Islet precursor cell (in vitro differentiated cells): ENCODE measurements at places on chromosomes 11 and 22.

GRCh38 chr22:19705181-19705934, 8.9 kb upstream of the SEPTIN5 start:
- peak; percentile 63 for DNase-seq

DNA sequence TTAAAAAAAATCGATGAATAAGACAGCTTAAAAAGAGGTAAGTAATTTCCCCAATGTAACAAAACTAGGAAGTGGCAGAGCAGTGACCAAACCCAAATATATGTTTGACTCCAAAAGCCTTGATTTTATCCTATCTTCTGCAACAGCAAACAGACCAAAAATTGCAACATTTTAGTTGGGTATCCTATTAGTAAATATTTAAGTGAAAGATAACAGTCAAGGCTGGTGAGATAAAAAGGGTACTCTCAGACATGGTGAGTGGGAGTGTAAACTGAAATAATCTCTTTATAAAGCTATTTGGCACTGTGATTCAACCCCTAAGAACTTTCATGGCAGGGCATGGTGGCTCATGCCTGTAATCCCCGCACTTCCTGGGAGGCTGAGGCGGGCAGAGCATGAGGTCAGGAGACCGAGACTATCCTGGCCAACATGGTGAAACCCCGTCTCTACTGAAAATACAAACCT, 1.9 kb upstream of the RDX start:
- no peak for DNase-seq

- DNase-seq: peak; percentile 91
These were observed at the start of gene LRRC10B for GRCh38 chr11:61507962-61508861. Gene LRRC10B (plus strand): TSS chr11:61508749. CDS start chr11:61508999, 250 bp downstream.

DNA sequence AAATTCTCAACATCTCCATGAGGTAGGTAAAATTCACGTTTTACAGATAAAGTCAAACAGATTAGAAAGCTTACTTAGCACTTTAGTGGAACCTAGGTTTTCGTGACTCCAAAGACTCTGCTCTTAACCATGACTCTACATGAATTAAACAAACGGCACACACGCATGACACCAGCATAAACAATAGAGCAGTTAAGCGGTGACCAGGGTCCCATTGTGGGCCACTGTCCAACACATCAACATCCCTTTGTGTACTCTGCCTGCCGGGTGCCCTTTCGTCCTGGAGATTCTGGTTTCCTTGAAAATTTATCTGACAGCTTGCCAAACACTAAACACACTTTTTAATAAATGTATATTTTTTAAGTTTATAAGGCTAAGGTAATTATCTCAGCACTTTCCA, 941.7 kb downstream of the OPCML start:
- DNase-seq: no peak

DNA sequence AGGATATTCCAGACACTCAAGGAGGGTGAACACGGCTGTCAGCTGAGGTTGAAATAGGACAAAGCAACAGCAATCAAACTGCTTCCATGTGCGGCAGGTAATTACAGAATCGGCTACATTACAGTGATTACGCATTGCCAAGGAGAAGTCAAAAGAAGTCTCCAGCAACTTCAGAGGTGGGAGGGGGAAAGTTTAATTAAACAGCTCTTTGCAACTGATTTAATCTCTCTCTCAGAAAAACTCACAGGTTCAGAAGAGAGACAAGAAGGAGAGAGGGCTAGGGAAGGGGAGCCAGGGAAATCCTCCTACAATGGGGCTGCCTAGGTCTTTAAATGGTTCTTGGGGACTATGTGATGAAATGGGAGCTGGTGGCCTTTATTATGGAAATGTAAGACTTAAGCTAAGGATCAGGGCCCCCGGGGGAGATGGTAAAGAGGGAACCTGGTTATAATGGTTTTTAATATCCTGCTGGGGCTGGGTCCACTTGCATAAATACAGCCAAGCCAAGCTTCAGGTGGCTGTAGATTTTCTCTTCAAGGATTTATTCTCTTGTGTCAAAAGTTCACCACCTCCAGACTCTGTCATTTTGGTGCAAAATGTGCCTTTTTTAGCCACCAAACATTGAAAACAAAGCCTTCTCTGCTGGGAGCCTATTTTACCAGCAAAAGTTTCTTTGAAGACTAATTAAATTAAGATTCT, 354.7 kb upstream of the NARS2 start:
- DNase-seq: peak; percentile 12

- no peak for DNase-seq
These were observed 116.0 kb downstream of the KIRREL3 start for GRCh38 chr11:126884594-126884993.

DNA sequence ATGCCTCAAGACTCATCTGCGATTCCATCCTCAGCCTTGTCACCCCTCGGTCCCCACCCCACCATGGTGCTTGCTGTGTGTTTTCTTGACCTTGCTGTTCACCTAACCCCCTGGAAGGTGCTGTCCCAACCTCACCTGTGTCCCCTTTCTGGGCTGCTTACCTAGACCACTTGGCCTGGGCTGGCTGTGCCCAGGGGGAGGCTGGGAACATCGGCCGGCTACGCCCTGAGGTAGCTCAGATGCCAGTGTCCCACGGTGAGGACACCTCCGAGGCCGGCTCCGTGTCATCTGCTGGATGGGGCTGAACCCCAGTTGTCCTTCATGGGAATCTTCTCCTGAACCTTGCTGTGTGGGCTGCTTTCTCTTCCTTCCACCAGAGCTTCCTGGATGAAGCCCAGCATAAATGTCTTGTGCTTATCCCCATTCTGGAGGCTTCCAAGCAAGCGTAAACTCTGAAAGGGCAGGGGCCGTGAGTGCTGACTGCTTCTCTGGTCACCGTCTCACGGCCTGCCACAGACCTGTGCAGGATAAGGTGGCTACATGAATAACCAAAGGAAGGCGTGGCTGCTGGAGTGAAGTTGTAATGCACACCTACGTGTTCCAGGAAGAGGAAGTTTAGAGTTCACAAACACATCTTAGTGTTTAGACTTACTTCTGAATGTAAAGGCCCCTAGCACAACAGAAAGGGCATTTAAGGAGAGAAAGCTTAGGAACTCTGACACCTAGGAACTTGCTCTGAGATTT, 724.3 kb downstream of the TBC1D22A start:
- no peak for DNase-seq

- DNase-seq: no peak
These were observed 451.3 kb downstream of the TBC1D22A start for GRCh38 chr22:47213571-47214230.

DNA sequence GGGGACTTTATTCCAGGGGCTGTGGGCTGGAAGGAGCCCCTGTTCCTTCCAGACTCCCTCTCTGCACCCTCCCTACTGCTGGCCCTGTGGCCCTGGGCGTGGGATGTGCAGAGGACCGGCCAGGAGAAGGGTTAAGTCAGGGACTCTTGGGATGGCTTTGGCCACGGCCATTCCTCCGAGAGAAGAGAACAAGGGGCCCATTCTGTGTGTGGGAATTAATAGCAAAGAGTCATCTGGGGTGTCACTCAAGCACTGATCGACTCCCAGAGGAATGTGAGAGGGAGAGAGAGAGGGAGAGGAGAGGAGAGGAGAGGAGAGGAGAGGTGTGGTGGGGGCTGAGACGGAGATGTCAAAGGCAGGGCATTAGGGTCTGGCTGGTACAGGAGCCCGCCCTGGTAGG, 14.2 kb upstream of the SOX10 start:
- DNase-seq: no peak

DNA sequence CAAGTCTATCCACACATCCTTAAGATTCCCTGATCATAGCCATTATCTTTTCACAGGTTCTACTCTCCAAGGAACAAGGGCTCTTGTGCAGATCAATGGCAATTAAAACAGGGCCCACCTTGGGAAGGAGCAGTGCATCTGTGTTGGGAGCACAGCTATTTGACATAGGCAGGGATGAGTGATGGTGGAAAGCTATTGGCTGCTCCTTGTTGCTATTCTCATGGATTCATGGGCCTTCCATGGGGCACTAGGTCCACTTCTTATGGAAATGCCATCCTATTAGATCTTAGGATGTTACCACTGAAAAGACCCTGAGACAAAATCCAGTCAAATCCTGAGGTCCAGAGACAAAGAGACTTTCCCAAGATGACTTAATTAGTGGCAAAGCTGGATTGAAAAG, 148.6 kb upstream of the MTNR1B start:
- no peak for DNase-seq

DNA sequence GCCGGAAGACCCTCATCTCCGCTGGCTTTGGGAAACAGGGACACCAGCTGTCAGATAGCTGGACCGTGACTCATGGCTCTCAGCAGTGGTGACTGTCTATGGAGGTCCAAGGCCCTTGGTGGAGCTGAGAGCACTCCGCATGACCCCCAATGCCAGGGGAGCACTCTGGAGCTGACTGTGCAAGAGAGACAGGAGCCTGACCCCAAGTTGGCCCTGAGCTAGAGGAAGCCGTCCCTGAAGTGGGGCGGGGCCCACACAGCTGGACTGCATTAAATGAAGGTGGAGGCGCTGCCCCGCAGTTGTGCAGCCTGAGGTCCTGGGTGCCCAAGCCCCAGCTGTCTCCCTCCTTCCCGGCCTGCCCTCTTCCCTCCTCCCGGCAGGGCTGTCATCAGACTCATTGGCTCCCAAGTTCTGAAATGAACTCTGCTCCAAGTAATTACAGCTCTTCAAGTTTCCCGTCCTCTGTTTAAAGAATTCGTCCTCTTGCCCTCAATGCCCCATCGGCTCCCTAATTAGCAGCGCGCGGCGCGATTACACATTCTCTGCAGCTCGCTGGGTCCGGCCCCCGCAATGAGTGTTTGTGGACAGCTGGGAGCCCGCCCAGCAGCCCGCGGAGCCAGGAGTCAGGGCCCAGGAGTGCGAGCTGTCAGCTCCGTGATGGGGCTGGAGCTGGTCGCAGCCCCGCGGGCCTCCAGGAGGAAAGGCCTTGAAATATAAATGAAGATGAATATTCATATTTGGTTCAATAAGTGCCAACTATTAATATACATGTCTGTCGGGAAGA, 93.2 kb upstream of the LMO1 start:
- DNase-seq: no peak

- no peak for DNase-seq
These were observed 363.7 kb downstream of the NXPE2 start for GRCh38 chr11:115042002-115042401.

- peak; percentile 14 for DNase-seq
These were observed 34.9 kb upstream of the PPP2R1B start for GRCh38 chr11:111801135-111801534.

GRCh38 chr11:1471736-1472135, 14.8 kb downstream of the MOB2 start:
- DNase-seq: no peak

DNA sequence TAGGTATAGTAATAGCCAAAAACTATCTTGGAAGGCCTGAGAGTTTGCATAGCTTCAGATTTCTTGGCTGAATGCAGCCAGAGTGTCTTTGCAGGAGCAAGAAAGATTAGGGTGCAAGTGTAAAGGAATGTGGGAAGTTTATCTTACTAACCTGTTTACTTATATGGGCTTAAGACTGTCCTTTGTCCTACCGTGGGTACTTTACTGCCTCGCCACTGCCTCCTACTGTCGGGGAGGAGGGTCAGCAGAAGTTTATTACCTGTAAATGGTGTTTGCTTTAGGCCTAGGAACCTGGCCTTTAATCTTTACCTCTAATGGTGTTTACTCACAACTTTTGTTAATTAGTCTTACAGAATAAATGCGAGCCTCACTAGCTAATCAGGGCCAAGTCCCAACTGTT, 633.8 kb downstream of the DLG2 start:
- DNase-seq: peak; percentile 51

DNA sequence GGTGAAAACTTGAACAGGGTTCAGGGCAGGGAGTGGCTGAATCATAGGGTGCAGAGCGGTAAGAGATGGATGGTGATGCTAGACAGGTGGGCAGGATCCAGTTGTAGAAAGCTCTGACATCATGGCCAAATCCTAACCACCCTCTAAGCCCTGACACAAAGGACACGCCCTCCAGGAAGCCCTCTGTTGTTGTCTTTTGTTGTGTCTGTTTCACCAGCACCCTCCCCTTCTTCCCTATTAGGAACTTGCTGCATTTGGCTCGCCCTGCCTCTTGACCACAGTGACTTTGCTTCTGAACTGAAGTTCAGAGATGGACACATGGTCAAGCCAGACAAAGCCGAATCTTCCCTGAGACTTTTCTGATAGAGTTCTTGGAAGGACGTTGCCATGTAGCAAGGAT, 14.2 kb upstream of the APOL6 start:
- no peak for DNase-seq

GRCh38 chr11:83691451-83691950, 405.3 kb upstream of the CCDC90B start:
- DNase-seq: peak; percentile 63

DNA sequence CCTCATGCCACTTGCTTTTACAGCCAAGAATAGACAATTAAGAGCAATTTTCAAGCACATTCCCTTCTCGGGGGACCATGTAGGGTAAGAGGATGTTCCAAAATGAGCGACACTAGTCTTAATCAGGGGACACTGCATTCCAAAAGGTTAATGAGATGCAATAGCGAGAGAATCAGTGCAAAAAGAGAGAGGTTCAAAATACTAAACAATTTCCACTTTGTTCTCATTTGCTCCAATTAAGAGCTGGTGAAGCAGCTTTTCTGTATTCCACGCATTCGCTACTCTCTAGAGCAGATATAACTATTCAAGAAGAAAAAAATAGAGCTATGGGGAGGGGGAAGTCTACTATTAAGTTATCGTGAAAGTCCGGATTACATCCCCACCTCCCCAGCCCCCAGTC, 811 bp downstream of the LRRC4C start:
- DNase-seq: no peak

DNA sequence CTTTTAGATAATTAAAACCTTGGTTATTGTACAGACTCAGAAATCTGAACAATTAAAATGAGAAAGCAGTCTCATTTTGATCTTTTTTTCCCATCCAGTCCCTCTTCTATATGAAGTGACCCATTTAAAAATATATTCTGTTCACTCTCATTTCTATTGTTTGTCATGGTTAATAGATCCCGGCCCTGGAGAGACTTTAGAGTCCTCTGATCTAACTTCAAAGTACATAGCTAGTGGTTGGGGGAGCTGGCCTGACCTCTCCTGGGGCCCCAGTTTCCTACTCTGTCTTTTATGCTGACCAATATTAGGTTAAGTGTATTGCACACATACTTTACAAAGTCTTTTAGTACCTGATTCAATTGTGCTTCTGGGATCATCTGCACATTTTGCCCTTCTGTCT, 13.5 kb downstream of the MRPL48 start:
- no peak for DNase-seq

DNA sequence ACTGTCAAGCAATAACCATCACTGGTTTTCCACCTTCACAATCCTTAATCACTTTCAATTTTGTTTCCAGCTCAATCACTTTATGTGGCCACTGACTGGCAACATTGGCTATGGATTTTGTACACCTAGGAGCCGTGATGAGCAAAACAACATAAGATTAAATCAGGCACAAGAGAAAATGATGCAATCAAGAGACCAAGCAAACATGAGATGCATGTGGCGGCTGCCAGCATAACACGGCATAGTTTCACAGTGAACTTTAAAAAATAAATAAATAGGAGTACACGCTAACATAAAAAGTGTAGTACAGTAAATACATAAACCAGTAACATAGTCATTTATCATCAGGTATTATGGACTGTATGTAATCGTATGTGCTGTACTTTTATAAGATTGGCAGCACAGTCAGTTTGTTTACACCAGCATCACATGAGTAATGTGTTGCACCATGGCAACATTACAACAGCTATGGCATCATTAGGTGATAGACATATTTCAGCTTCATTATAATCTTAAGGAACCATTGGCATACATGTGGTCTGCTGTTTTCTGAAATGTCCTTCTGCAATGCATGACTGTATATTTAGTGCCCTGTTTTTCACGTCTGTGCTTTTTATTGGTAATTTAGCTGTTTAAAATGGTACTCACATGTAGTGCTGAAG, 83.3 kb upstream of the PRDM11 start:
- DNase-seq: no peak
